Body of pancreas (tissue), 4 donors: ENCODE measurements at places on chromosomes 1 and 21.
A peak's percentile ranks its signal among the peaks of the same experiment; 100 is the strongest.

DNA sequence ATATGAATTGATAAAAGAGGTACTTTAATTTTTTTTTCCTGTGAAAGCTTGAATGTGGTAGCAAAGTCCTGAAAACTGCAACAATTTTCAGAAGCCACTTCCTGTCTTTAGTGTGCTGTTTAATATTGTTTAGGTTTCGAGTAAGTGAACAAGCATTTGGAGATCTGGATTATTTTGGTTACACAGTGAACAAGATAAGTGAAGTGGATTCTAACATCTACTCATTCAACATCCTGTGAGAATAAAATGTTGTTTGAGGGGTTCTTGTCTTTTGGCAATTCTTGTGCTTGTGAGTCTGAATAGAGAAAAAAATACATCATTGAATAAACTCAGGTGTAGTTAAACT is 35.2 kb upstream of the PLA2G4A start:
- DNase-seq = no peak

DNA sequence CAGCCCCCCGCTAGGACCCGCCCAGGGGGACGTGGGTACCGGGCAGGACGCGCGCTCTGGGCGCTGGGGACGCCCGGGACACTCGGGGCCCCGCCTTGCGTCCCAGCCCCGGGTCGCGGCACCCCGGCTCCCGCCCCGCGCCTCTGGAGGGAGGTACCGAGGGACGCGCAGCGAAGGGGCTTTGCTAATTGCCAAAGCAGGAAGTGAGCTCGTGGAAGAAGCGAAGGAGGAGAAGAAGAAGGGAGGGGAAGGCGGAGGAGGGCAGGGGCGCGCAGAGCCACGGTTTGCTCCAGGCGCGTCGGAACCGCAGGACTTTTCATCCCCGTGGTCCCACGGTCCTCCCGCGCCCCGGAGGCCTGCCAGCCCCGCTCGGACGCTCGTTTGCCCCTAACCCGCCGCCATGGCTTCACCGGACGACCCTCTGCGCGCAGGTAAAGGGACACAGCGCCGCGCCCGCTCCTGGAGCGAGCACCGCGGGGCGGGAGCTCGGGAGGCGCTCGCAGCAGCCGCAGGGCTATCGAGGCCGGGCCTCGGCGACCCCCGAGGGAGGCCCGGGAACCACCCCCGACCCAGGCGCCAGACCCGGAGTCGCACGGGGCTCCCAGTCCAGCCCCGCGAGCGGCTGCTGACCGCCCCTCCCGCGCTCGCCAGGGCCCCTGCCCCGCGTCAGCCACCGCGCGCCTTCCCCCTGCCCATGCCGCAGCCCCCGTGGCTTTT is 1.3 kb downstream of the EDARADD start:
- DNase-seq = peak; percentile 47

DNA sequence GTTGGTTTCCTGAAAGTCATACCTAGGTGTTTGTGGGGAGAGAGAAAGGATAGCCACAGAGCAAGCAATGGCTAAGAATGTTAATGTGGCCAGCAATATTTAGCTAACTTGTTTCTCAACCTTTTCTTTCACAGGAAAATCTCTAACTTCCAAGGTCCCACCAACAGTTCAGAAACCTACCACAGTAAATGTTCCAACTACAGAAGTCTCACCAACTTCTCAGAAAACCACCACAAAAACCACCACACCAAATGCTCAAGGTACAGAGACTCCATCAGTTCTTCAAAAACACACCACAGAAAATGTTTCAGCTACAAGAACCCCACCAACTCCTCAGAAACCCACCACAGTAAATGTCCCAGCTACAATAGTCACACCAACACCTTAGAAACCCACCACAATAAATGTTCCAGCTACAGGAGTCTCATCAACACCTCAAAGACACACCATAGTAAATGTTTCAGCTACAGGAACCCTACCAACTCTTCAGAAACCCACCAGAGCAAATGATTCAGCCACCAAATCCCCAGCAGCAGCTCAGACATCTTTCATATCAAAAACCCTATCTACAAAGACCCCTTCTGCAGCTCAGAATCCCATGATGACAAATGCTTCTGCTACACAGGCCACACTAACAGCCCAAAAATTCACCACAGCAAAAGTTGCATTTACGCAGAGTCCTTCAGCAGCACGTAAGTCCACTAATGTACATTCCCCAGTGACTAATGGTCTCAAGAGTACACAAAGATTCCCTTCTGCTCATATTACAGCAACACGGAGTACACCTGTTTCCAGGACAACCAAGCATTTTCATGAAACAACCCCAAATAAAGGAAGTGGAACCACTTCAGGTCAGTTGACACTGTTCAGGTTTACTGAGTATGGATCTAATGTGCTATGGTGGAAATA is 15.3 kb downstream of the CD55 start:
- no peak for DNase-seq

DNA sequence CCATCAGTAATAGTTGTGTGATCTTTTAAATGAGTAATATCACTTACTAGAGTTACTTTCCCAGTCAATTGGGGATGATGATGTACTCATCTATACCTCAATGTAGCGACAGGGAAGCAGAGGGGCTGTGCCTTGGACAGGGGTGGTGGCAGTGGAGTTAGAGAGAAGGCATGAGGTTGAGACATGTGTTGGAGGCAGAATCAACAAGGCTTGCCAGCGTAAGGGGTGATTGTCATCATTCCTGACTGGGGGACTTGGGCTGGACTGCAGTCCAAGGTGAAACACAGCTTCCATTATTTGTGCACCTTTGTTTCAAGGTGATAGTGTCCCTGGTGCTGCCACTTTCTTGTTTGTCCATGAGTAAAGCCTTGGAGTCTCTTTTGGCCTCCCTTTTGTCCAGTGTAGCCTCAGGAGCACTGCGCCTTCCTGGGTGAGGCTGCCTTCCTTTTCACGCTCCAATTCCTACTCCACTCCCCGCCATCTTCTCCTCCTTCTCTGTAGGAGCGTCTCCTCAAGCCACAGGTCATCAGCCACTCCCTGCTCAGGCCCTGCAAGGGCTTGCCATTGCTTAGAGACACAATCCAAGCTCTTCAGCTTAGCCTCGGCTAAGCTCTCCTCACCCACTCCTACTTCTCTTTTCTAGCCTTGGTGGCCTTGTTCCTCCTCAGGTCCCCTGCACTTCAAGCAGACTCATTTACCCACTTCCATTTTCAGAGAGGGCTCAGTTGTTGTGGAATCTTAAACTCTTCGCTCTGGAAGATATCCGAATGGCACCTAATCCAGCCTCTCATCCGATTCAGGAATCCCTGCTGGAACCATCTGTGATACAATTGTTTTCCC is 77.6 kb upstream of the CD34 start:
- no peak for DNase-seq

DNA sequence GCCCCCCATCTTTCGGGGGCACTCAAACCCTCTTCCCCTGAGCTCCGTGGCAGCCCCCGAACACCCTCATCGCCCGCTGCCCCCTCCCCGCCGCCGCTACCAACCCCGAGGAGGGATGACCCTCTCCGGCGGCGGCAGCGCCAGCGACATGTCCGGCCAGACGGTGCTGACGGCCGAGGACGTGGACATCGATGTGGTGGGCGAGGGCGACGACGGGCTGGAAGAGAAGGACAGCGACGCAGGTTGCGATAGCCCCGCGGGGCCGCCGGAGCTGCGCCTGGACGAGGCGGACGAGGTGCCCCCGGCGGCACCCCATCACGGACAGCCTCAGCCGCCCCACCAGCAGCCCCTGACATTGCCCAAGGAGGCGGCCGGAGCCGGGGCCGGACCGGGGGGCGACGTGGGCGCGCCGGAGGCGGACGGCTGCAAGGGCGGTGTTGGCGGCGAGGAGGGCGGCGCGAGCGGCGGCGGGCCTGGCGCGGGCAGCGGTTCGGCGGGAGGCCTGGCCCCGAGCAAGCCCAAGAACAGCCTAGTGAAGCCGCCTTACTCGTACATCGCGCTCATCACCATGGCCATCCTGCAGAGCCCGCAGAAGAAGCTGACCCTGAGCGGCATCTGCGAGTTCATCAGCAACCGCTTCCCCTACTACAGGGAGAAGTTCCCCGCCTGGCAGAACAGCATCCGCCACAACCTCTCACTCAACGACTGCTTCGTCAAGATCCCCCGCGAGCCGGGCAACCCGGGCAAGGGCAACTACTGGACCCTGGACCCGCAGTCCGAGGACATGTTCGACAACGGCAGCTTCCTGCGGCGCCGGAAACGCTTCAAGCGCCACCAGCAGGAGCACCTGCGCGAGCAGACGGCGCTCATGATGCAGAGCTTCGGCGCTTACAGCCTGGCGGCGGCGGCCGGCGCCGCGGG is 837 bp downstream of the FOXD3 start:
- DNase-seq = no peak

- DNase-seq = no peak
Measured at GRCh38 chr1:38464071-38464661, 395.4 kb downstream of the RRAGC start.

DNA sequence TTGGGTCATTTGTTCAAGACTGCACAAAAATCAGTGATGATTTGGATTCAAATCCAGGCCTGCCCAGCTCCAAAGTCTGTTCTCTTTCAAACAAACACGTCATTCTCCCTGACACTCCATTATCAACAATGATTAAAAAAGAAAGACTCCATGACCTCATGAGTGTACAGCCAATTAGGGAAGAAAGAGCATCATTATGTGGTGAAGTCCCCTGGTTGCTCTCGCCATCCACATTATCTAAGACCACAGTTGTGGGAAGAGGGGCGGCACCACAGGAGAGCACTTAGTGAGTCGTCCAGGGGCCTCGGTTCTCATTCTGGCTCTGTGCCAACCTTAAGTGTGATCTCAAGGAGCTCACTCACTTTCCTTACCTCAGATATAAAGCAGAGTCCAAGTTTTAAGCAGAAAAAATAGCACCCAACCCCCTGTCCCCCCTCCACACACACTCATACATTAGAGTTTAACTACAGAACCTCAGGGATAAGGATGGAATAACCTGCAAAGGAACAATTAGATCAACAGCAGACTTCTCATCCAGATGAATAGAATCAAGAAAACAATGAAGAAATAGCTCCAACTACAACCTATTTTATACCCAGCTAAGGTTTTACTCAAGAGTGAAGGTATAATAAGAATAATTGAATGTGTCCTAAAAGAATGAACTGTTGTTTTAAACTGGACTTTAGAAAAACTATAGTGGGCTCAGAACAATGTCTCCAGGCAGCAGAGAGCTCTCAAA is 47.8 kb downstream of the COL6A1 start:
- no peak for DNase-seq
